Stimulated activated CD4-positive, alpha-beta T cell treated with anti-CD3 and anti-CD28 coated beads, Interleukin-4, amount 100 ng/mL, for 1 hour (primary cell): ENCODE measurements at places on chromosomes 3 and 15.
A peak's percentile ranks its signal among the peaks of the same experiment; 100 is the strongest.

DNA sequence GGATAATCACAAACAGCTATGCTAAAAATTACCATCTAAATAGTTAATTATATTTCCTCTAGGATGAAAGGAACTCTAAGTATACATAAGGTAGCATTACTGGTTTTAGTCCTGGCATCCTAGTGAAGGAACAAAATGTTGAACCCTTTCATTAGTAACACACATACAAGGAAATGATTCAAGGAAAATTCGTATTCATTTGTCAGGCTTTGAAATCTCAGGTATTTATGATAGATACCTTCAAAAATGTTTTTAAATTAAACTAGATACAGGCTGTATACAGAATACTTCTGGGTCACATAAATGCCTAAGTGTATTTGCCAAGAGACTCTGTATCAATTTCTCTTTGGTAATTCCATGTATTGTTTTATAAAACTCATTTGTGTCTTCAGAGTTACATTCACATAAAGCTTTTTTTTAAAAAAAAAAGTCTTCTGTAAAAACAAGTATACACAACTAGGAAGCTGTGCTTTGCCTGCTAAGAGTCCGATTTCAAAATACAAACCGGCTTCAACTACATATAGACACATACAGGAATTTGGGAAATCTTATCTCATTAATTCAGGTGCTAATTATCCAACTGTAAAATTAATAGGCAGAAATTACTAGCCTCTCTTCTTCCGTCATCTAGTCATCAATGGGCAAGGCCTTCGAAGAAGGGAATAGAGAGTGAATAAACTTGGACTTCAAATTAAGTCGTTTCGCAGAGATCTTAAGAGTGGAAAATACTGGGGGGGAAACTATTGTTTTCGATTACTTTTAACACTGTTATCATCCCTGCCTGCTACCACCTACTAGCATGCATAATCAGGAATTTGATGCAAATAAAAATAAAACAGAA is 1.3 kb downstream of the SECISBP2L start:
- DNase-seq, result no peak

- no peak for DNase-seq
Measured at GRCh38 chr3:192915304-192915703, 2.4 kb downstream of the MB21D2 start.

DNA sequence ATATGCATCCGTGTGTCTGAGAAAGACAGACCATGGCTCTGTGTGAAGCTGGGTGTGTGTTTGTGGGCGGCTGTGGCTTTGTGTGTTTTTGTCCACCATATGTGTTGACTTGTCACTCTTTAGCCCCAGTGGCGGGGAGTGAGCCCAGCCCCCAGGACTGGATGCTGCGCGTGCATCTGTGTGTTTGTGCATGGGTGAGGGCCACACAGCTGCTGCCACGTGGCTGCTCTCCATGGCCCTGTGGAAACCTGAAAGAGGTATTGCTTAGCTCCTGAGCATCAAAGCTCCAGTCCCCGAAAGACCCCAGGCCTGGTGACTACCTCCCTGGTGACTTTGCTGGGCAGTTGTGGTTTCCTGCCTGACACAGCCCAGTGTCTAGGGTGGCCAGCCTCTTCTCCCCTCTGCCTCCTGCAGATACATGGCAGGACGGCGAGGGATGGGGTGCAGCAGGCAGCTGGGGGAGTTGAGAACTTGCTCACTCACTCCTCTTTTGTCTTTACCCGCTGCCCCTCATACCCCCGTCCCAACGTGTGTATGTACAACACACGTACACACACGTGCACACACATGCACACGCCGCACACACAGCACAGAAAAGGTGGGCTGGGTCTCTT is 6.5 kb downstream of the EPHB3 start:
- no peak for DNase-seq

DNA sequence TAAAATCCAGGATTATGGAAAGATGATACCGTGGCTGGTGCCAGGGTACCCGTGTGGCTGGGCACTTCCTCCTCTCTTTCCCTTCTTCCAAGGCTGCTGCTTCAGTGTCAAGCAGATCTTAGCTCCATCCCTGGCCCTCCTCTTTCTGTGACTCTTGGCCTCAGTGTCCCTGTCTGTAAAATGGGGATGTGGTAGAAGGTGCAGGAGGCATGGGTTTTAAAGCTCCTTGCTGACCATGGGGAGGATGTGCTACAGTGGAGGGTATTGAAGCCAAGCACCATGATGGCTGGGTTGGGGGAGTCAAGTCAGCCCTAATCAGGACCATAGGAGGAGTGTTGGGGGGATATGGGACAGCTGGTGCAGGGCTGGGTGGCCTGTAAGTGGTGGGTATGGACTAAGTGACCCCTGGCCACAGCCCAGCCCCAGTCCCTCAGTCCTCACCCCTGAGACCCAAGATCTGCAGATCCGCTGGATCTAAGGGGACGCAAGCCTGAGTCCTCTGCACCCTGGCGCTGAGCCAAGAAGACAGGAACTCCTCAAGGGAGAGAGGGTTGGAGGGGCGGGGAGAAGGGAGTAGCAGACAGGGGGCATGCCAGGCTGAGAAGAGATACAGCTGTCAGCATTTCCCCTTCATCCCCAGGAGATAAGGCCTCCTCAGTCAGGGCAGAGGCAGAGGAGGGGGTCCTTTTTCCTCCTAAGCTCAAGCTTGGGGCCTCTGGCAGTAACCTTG is 12.0 kb downstream of the PTH1R start:
- no peak for DNase-seq

- no peak for DNase-seq
Measured at GRCh38 chr3:113968986-113969385, 21.2 kb downstream of the ZDHHC23 start.

DNA sequence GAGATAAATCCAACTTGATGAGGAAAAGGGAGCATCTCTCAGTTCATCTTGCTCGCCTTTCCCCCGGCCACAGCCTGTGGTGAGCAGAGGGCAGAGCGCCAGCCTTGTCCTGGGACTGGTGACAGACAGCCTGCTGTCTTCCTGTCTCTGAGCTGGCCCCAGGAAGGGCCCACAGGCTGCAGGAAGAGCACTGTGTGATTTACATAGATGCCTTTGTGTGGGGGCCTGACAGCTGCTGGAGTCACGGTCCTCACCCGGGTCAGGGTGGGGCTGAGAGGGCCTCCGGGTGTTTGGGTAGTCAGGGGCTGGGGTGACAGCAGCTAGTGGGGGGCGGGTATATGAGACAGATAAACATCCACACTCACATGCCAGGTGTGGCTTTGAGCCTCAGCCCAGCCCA is 29.3 kb downstream of the PLA2G4D start:
- no peak for DNase-seq

DNA sequence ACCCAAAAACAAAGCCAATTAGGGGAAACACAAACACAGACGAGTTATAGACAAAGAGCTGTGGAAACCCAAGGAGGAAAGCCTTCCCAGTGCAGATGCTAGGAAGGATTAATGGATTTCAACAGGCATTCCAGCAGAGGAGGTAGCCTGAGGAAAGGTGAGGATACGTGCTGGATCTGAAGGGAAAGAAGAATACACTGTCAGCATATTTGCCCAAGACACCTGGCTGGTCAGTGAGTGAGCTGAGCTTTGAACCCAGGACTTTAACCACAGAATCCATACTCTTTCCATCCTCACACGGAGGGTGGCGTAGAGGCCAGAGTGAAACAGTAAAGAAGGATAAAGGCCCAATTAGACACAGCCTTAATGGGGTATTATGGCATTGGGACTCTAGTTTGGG is 9.1 kb upstream of the BFSP2 start:
- no peak for DNase-seq

DNA sequence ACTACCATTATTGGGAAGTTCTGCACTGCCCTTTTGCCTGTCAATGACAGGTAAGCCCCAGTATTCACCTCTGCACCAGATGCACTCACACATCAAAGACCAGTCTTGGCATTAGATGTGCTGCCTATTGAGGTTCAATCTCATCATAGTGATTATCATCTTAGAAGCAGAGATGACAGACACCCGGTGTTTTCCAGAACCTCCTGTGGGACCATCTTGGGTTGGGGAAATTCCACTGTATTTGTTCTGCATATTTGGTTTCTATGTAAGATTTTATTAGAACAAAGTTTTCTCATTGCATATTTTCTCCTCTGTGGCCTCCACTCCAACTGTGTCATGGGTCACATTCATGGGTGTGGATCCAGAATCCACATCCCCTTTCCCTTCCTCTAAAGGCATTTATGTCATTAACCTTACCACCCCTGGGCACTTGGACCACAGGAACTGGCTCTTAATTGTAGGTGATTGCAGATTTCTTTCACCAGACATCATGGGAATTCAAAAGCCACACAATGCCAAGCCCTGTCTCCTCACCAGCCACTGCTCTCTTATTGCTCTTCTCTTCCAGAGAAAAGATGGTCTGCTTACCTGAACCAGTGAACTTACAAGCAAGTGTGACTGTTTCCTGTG is 31.2 kb downstream of the PLA1A start:
- DNase-seq, result no peak

GRCh38 chr3:7875925-7876324 is 625.7 kb upstream of the LMCD1 start:
- DNase-seq, result no peak

DNA sequence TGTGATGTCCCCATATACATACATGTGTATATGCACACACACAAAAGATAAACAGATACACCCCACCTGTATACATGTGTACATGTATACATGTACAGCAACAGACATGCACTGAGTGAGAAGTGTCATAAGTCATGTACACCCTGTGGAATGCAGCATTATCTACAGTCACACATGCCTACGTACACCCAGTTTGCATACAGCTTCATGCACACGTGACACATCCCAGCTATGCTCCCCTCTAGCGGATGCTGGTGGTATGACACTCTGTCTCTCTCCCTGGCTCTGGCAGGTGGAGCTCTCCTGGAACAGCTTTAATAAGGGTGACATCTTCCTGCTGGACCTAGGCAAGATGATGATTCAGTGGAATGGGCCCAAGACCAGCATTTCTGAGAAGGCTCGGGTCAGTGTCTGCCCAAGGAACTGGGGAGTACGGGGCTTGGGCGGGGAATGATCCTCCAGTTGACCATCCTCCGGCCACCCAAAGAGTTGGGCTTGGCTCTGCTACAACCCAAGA is 6.3 kb downstream of the VILL start:
- peak; percentile 82 for DNase-seq

GRCh38 chr15:40545457-40545856 is 19.4 kb downstream of the CCDC32 start:
- DNase-seq, result no peak

DNA sequence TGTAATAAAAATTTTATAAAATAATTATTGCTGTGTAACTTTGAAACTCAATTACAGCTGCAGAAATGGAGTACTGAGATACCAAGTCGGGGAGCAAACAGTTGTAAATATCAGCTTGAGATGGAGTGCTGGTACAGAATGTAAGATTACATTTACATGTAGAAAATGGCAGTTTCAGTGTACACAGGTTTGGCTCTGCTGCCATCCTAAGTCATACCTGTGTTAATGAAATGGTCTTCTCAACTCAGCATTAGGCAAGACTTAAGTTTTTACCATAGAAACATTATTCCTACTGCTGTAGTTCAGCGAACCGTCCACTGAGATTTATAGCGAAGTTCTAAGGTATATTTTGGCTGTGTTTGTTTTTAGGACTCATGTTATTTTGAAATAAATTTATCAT is 110.1 kb upstream of the TBL1XR1 start:
- DNase-seq, result no peak

DNA sequence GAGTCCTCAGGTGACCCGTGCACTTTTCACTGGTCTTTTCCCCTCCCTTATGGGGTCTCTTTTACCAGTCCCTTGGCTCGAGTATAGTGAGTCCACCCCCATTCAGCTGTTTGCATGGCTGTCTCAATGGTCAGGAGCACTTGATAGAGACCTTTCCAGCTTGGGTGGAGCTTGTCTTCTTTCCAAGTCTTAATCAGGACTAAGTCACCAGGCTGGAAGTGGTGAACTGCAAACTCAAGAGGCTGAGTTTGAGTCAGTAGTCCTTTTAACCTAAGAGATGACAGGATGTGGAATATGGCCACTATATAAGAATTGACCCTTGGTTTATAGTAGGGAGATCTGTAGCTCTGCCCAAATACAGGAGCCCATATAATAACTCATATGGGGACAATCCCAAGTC is 279.7 kb downstream of the PYDC2 start:
- DNase-seq, result no peak

DNA sequence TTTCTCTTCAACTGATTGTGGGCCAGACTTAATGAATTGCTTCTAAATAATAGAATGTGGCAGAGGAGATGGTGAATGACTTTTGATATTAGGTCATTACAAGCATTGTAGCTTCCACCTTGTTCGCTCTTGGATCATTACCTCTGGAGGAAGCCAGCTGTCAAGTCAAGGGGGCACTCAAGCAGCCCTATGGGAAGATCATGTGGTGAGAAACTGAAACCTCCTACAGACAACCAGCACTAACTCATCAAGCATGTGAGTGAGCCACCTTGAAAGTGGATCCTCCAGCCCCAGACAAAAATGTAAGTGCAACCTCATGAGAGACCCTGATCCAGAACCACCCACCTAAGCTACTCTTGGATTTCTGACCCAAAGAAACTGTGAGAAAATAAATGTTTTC is 109.8 kb upstream of the TBC1D5 start:
- no peak for DNase-seq

DNA sequence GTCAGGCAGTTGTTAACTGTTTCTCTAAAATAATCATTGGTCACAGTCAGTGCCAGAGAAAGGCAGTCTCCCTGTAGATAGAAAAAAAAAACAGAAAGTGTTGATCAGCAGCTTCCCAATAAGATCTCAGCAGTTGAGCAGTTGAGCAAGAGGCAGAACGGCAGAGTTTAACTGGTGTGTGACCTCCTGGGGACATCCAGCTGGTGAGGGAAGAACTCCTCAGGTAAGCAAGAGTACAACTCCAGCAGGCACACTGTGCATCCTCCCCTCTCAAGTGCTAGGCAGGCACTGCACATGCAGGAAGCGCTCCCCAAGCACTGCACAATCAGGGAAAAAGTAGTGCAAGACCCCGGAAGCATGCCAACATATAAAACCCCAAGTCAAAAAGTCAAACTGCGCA is 1287.2 kb downstream of the NSUN3 start:
- no peak for DNase-seq

DNA sequence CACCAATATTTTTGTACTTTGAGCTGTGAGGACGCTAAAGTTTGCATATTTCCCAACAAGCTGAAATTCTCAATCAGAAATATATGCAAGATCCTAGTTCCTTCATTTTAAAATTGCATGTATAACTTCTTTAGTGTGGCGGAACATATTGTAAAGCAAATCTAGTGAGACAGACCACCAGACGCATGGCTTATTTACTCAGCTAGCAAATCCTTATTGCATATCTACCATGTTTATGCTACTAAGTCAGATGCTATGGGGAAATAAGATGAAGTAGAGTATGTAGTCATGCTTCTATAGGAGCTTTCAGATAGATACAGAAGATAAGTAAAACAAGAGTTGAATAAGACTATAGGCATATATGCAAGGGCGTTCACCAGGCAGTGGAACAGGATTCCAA is 62.0 kb downstream of the C3orf70 start:
- no peak for DNase-seq

DNA sequence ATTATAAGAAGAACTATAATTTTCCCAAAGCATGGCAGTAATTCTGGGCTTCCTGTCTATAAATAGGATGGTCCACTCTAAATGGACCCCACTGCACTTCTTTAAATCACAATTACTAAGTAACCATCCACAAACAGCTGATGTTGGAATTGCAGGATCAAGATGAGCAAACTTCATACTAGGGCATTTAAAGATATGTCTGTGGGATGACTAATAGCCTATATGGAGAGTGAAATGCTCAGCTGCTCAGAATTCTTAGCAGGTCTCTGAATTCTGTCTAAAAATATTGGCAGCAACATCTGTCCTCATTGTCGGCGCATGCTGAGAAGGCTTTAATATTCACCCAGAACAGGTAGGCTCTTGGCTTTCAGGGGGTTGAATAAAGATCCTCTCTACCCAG is 140.4 kb downstream of the SATB1 start:
- no peak for DNase-seq
